ENCODE measurements at places on chromosomes 16 and 17.

- DNase-seq, result no peak
These were observed 2.5 kb downstream of the KANSL1 start for GRCh38 chr17:46190763-46191162.

GRCh38 chr17:27553019-27553511 is 77.9 kb upstream of the LGALS9 start:
- DNase-seq, result no peak

- no peak for DNase-seq
These were observed 1.4 kb upstream of the CD2BP2 start for GRCh38 chr16:30356401-30357084.

DNA sequence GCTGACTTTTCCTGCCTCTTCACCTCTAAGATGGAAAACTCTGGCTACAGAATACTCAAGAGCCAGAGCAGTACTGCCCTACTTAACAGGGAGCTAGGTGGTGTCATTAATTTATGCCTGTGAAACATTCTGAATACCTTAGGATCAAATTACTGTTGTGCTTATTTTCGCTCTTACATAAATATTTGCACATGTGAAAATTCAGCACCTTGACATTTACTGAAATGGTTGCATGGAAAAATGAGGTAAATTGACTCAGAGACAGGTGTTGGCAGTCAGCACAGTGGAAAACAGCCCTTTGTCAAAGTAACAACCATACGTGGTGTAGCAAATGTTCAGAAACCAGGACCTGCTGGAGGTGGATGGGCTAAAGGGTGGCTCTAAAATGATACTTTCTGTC is 193.6 kb downstream of the CDH8 start:
- no peak for DNase-seq

GRCh38 chr16:30478766-30479478 is 6.4 kb downstream of the ITGAL start:
- no peak for DNase-seq

GRCh38 chr17:79137789-79138165 is 63.2 kb downstream of the ENGASE start:
- no peak for DNase-seq

All from HS-27A (cell line).